ENCODE measurements at places on chromosomes 11 and 22. TPM values are rescaled to one million over a fixed set of nuclear protein-coding genes. Genes with fewer than 3 reads are reported as not detected.

- DNase-seq, result no peak
These were observed at the start of gene SSH3 for GRCh38 chr11:67303132-67303834. Gene SSH3 (plus strand): TSS chr11:67303530. CDS start chr11:67303626, 96 bp downstream.

DNA sequence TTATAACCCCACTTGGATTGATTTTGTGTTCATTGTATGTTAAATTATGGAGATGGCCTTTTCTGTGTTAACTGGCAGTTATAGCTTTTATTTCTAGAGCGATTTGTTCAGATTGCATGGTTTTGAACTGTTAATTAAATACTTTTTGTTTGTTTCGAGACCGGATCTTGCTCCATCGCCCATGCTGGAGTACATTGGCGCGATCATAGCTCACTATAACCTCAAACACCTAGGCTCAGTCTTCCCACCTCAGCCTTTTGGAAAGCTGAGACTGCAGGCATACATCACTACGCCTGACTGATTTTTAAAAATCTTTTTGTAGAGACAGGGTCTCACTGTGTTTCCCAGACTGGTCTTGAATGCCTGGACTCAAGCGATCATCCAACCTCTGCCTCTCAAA lies 77.0 kb downstream of the FAM83F start:
- DNase-seq, result no peak

GRCh38 chr22:31752096-31752847 lies 1.5 kb upstream of the DEPDC5 start:
- no peak for DNase-seq

DNA sequence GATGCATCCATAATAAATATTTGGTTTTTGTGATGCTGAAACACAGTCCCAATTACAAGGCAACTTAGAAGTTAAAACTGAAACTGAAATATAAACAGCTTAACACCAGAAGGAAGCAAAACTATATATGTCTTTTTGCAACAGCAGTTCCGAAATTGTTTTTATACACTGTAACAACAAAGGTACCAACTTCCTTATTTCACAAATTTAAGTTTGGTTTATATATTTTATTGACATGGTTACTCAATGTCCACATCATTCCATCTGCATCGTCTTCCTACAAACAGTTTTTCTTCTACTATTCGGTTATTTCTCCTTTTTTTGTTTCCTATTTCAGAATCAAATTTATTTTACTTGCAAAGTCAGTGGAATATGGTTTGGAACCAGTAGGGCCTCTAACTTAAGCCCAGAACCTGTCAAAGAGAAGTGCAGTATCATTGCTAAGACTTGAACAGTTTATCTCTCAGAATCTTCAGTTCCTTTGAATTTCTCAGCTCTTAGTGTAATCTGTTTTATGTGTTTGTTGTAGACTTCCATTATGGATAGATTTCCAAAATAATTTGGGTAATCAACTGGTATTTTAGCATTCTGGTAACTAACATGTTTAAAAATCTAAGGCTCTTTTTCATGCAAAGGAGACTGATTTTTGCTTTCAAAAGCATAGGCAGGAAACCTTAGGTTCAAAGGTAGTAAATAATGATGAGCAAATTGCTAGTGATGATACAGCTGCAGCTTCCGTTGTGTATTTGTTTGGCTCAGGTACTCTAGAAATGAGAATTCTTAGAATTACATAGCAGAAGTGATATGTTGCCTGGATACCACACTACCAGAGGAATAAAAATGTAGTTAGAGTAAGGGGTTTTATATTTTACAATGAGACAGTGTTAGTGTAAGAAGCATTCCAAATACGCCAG lies 8.2 kb upstream of the HSPA8 start:
- no peak for DNase-seq

DNA sequence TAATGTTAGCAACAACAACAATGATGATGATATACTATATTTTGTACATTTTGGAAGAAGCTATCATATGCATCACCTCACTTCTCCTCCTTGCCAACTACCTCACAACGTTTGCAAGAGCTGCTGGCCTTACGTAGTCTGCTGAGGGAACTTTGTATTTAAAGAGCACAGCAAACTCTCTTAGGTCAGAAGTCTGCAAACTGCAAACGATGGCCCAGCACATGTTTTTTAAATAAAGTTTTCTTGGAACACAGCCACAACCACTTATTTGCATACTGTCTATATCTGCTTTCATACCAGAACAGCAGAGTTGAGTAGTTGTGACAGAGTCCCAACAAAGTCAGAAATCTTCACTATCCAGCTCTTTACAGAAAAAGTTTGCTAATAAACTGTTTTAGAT lies 261.7 kb downstream of the TENM4 start:
- DNase-seq, result no peak

DNA sequence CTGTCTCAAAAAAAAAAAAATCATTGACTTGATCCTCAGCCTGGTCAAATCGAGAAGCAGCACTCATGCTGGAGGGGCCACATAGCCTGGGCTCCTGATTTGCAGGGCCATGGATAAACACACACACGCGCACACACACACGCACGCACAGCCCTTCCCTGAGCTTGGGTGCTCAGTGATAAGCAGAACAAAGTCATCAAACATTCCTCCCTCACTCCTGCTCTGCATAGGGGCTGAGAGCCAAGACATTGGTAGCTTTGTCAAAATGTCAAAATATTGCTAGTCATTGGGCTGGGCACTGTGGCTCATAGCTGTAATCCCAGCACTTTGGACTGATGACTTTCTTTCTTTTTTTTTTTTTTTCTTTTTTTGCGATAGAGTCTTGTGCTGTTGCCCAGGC lies 34.0 kb upstream of the A4GALT start:
- DNase-seq, result no peak

- no peak for DNase-seq
These were observed 80.4 kb downstream of the LRRC4C start for GRCh38 chr11:41379084-41379483.

GRCh38 chr22:47231759-47232158 lies 469.3 kb downstream of the TBC1D22A start:
- no peak for DNase-seq

GRCh38 chr11:112523477-112523876 lies 262.8 kb upstream of the PLET1 start:
- no peak for DNase-seq

- DNase-seq, result peak; percentile 94
These were observed 99.4 kb upstream of the BLID start for GRCh38 chr11:122215244-122215992.

DNA sequence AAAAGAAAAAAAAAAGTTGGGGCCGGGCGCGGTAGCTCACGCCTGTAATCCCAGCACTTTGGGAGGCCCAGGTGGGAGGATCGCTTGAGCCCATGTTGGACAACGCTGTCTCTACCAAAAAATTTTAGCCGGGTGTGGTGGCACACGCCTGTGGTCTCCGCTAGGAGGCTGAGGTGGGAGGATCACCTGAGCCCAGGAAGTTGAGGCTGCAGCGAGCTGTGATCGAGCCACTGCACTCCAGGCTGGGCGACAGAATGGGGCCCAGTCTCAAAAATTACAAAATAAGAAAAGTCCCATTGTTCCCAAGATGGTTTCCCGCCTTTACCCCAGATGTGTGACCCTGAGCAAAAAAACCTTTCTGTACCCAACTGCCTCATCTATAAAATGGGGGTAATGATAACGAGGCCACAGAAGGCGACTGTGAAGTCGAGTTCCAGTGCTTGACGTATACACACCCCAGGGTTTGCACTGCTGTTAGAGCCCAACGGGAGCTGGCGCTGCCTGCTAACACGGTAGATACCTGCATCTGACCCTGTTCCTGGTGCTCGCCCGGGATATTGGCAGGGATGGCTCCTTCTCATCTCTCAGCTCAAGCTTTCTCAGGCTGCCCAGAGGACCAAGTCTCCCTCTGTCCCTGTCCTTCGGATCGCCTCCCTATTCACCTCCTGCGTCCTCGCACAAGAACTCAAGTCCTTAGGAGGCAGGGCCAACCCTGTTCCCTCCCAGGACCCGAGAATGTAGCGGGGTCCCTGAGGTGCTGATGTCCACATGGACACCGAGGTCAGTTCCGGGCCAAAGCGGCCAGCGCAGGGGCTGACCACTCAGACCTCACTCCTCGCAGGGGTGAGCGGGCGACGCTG lies 1.1 kb upstream of the RPLP2 start:
- DNase-seq, result no peak

DNA sequence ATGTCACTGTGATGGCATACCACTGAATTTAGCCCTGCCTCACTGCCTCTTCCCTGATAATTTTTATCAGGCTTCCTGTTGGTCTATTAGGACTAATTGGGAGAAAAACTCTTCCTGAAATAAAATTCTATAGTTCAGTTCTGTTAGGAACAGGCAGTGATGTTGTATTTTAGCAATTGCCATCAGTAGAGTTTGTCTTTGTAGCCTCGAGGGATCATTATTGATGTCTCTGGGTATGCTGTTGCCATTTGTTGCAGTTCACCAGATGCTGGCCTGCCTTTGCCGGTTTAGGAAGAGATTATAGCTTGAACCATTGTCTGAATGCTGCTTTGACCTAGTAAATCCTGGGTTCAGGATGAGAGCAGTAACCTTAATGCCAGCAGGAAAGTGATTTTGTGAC lies 41.0 kb downstream of the KDM2A start:
- DNase-seq, result no peak

- DNase-seq, result no peak
These were observed 1.7 kb upstream of the TMEM135 start for GRCh38 chr11:87035976-87036583.

- DNase-seq, result no peak
These were observed 10.2 kb downstream of the KCNJ4 start for GRCh38 chr22:38444783-38445182.

DNA sequence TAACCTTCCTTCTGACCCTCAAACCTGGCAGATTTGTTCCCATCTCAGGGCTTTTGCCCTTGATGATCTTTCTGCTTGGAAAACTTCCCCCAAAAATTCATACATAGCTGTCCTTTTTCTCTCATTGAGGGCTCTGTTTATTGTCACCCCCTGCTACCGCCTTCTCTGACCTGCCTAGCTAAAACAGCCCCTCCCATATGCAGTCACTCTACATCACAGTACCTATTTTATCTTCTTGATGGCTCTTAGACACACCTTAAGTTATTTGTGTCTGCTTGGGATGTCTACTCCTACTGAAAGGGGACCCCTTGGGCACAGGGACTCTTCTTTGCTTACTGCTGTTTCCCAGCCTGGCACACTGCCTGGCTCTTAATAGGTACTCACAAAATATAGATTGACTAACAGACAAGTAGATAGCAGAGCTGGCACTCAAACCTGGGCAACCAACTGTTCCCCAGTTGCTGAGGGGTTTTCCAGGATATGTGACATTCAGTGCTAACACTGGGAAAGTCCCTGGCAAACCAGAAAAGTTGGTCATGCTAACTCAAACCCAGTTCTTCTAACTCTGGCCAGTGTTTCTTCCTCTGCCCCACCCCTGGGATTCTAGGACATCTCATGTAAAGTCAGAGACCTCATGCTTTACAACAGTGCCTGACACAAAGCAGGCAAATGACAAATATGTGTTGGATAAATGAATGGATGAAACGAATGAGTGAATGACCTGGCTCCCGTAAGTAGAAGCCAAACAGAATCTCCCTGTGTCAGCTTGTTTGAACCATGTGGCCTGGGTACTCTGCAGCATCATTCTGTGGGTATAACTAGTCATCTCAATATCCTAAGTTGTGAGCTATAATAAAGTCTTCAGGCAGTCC lies 19.8 kb upstream of the FJX1 start:
- DNase-seq, result no peak

GRCh38 chr11:92311616-92312449 lies 87.2 kb downstream of the FAT3 start:
- no peak for DNase-seq

DNA sequence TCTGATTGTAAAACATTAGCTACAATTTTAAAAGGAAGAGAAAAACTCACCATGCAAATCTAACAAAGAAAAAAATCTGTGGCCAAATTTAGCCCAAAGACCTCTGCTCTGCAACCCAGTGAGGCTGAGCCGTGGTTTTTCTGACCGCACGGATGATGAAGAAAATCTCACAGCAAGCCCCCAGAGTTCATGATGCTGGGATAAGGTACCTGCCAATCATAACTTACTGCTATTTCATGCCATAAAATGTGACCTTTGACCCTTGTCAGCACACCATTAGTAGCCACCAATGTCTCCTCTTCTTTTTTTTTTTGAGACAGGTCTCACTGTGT lies 11.1 kb downstream of the CERK start:
- DNase-seq, result no peak

Gene GLB1L3
- total RNA-seq, result 9.4 TPM

Gene CSNK2A3
- 3.0 TPM for total RNA-seq

Gene TMPRSS13
- total RNA-seq, result 124 TPM

Gene TRIM22
- 11.3 TPM for total RNA-seq

Gene TIGD3
- 0.19 TPM for total RNA-seq

Gene NRGN
- 0.84 TPM for total RNA-seq

Gene RIMBP3C
- not detected for total RNA-seq

Gene STK33
- total RNA-seq, result 0.29 TPM

Gene GLYATL2
- total RNA-seq, result 0.61 TPM

Gene LMNTD2
- total RNA-seq, result 9.3 TPM

Gene SCGB1A1
- total RNA-seq, result not detected

Gene POU2F3
- total RNA-seq, result 105 TPM

Gene RNASEH2C
- total RNA-seq, result 73.3 TPM

Gene SYVN1
- 21.9 TPM for total RNA-seq

Measured in lower leg skin (tissue), 4 donors.